ENCODE measurements at places on chromosomes 3 and 15.

DNA sequence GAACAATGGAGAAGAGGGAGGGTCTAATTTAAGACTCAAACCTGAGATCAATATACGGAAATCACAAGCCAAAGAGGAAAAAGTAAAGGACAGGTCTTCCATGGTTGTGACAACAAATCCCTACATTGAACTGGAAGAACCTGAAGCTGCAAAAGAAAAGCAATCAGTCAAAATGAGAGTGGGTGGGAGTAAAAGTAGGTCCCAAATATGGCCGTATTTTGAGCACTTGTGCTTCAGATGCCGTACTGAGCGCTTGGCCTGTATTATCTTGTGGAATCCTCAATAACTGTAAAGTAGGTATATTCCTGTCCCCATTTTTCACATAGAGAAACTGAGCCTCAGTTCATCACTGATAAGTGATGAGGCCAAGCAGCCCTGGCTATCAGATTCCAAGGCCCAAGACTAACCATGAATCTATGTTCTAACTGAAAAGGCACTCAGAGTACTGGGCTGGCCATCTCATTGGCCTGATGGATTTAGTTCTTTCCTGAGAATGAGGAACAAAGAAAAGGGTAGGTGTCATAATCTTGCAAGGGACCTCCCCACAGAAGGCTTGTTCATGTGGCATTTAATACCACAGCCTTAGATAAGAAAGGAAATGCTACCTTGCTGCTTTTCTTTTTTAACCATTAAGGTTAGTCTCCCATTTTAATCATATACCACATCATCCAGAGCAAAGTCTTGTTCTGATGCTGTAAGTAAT is 52.5 kb downstream of the LRRN1 start:
- no peak for DNase-seq

GRCh38 chr3:34360713-34361112 is 562.3 kb downstream of the PDCD6IP start:
- no peak for DNase-seq

- DNase-seq: no peak
Measured at GRCh38 chr15:29433050-29433318, 163.4 kb upstream of the NSMCE3 start.

DNA sequence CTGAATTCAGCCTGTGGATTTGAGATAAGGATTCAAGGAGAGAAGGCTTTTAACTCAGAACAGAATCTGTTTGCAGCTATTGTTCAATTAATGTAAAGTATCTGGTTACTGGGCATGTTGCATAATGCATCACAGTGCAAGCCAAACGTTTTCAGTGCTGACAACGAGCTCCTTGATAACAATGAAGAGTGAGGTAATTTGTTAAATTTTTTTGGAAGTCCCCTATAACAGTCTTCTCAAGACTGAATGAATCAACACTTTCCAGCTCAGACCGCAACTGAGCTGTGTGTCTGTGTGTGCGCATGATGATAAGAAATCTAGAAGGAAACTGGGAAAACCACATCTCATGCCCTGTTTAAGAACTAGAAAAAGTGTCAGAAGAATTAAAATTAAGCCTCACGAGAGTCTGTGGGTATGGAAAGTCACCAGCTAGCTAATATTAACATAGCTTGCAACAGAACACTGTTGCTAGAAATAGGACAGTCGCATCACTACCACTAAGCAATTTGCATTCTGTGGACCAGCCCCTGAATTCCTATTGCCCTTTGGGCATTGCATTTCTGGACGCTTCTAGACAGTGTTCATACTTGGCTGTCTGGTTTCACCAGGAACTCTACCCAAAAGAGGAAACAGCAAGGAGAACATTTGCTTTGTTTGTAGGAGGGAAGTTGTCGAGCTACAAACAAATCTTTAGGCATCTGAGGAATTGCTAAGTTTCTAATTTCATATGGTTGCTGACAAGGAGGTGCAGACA is 43.7 kb upstream of the ATP2C1 start:
- DNase-seq: peak; percentile 24

DNA sequence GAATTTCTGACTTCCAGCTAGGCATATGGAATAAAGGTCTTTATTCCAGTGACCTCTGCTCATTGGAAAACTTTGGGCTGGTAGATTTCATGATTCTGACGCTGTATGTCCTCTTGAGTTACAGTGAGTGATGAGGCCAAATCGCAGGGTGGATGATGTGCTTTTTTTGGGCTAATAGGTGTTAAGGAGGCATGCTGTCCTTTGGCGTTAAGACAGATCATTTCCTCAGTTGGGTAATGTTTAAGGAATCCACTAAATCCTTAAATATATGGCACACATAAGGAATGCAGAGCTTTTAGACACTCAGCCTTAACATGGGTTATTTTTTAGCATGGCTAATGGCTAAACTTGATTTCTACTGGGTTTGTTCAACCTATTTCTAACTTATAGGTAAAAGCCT is 87.9 kb downstream of the LPP start:
- no peak for DNase-seq

- DNase-seq: no peak
Measured at GRCh38 chr3:171149526-171150116, 123.1 kb upstream of the SLC2A2 start.

All from central memory CD4-positive, alpha-beta T cell (primary cell).